NT2/D1 (cell line): ENCODE measurements at places on chromosomes 13 and 19.
A peak's percentile ranks its signal among the peaks of the same experiment; 100 is the strongest.

DNA sequence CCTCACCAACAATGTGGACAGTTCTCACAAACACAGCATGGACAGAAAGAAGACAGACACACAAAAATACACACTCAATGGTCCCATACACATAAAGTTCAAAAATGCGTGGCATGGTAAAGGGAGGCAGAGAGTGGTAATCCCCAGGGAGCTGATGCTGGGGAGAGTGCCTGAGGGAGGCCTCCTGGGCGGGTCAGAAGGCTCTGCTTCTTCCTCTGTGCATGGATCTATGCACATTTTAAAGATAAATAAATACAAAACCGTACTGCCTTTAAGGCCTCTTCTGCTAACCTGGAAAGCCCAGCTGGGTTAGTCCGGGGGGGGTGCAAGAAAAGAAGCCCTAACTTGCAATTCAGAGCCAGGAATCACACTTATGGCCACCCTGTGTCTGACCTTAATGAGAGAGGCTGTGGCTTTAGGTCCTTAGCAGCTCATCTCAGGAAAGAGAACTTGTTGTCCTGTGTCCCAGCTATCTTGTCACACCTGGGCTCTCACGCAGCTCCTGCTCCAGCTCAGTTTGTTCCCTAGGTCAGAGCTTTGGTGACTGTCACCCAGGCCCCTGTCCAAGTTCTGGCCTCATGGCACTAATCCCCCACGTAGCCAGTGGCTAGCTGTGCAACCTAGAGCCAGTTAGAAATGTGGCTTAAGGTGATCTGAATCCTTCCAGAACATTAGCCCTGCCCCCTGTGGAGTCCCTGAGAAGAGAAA lies 28.5 kb downstream of the POP4 start:
- DNase-seq: no peak

DNA sequence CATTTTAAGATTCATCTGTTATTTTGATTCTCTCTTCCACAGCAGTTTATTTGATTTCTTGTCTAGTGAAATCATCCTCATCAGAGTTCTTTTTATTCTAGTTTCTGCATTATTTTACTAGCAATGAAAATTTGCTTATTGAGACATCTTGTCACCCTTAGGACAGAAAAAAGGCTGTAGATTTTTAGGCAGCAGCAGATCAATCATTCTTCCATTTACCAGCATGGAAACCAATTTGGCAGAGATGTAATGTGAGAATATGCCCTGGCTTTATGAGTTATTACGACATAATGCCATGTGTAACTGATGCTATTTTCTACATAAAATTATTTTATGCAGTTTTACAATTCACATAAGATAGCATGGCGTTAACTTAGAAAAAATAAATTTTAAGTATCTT lies 688.6 kb upstream of the SLC10A2 start:
- DNase-seq: no peak

DNA sequence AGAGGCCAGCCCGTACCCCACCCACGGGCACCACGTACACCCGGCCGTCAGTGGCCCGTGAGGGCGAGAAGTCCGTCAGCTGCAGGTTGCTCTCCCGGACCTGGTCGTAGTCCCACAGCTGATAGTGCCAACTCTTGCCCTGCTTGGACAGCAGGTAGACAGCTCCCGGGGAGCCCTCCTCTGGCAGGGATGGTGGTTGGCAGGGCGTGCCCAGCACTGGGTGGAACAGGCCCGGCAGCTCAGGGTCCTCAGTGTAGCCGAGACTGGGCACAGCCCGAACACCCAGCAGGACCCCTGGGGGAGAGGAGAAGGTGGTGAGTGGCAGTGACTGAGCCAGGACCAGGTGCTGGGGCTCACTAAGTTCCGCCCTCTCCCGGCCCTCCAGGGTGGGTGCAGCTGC lies 7.8 kb downstream of the ACTMAP start:
- DNase-seq: no peak

DNA sequence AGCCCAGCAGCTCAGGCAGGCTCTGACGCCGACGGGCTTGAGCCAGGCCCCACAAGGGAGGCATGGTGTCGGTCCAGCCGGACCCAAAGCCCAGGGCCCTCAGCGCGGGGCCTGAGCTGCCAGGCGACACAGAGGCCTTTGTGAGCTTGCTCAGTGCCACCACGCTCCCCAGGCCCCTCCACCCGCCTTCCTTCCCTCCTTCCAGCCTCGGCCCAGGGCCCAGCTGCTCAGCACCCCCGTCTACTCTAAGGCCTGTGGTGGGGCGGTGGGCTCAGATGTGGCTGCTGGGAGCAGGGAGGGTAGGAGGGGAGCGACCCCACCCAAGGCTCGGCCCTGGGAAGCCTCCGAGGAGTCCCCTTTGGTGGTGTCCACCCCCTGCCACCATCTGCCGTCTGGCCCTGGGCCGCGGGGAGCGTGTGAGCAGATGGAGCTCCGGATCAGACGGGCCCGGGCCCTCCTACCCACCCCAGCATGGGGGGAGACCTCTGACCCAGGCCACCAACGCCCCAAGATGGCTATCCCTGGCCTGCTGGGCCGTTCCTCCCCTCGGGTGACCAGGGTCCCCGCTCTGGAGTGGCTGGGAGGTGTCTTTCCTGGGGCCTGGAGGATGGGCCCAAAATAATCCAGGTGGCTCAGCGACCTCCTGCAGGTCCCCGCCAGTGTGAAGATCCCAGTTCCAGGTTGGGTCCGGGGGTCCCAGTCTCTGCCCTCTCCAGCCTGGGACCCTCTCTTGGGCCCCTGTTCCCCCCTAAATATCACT lies 7.8 kb downstream of the ZBTB7A start:
- DNase-seq: no peak

- no peak for DNase-seq
These were observed 39.9 kb downstream of the DOCK9 start for GRCh38 chr13:98937911-98938381.

DNA sequence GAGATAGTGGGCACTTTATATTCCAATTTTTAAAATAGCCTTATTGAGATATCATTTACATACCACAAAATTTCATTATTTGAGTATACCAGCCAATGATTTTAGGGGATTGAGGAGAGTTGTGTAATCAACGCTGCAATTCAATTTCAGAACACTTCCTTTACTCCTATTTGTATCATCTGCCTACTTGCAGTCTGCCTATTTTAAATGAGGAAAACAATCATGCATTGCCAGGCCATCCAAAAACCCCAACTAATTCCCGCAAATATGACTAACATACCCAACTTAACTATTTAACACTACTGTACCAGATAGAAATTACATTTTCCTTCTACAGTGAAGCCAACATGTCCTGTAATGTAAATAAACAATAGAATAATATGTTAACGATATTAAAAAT lies 26.7 kb downstream of the CAB39L start:
- DNase-seq: no peak

DNA sequence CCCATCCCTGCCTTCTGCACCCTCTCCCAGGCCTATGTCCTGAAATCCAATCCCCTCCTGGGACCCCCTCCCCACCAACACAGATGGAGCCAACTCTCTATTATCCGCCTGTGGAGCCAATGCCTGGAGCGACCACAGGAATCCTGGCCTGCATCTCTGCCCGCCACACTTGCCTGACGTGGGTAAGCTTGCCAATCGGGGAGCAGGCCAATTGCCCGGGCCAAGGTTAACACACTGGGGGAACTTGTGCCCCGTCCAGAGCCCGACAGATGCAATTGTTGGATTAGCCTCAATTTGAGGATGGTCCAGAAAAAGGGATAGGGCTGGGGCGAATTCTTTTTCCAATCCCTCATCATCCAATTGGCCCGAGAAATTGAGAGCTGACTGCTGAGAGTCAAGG lies 5.9 kb downstream of the WIZ start:
- no peak for DNase-seq

- DNase-seq: peak; percentile 28
These were observed 19.6 kb upstream of the EPHX3 start for GRCh38 chr19:15251749-15252397.

GRCh38 chr19:6725513-6726231 lies 5.2 kb upstream of the C3 start:
- no peak for DNase-seq

GRCh38 chr13:37701972-37702371 lies 103.4 kb upstream of the POSTN start:
- DNase-seq: no peak

- no peak for DNase-seq
These were observed 433 bp downstream of the SIX5 start for GRCh38 chr19:45768655-45768983.

DNA sequence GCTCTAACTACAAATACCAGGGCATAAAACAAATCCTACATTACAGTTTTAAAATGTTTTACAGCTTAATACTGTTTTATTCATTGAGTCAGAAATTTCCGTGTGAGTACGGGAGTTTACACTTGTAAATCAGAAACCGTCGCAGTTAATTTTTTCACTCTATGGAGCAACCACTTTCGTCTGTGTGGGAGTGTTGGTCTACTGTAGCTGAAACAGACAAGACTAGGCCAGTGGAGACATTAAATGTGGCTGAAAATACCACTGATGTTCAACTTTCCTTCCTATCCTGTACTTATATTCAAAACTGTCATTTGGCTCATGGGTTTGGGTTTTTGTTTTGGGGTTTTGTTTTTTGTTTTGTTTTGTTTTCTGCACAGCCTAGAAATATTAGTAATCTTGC lies 268.7 kb downstream of the DCT start:
- no peak for DNase-seq

DNA sequence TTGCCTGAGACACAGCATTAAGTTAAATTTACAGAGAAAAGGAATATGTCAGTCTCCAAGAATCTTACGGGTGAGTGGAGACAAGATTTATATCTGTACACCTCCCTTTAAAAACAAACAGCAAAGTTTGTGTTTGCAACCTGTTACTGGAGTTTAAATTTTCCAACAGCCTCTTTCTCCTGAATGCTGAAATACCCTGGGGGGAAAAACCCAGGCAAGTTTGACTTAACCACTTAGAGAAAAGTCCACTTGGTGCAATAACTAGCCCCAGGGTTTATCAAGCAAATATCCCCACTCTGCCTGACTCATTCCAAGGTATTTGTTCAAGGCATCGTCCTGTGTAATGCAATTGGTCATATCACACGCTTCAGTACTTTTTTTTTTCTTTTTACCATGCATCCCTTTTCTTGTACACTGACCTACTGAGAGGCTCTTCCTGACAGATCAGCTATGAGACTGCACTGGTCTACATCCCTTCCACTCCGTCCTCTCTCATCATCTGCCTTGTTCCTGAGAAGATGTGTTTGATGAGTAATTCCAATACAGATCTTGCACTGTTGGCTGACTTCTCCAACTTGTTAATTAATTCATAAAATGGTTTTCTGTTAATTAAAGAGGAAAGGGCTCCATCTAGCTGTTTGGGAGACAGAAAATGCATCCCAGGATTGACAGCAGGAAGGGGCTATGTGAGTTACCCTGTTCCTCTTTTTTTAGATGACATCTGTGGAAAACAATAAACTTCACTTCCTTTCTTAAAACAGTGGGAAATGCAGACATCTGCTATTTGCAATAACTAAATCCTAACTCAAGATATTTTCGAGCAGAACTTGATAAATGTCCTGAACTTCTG lies 212.5 kb upstream of the IRS2 start:
- no peak for DNase-seq

DNA sequence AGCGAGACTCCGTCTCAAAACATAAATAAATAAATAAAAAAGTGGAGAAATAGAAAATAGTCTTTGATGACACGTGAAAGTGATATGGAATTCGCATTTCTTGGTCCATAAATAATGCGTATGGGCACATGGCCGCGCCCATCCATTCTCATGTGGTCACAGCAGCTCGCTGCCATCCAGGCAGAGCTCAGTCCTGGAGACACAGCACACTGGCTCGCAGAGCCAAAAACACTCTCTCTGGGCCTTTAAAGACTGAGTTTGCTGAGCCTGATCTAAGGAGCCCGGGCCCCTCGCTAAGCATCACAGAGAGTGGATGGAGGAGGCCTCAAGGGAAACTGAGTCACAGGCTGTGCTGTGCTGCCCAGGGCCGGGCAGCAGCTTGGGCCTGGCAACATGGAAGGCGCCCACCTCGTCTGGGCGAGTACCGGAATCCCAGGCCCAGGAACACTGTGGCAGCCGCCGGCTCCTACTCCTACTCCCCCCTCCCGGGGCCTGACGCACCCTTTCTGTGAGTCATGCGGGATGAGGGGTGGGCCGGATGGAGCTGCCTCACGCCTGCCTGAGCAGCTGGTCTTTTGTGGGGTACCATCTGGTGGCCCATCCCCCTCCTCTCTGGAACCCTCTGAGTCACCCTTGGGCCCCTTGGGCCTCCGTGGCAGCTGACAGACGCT lies 28.9 kb upstream of the CACTIN start:
- no peak for DNase-seq

DNA sequence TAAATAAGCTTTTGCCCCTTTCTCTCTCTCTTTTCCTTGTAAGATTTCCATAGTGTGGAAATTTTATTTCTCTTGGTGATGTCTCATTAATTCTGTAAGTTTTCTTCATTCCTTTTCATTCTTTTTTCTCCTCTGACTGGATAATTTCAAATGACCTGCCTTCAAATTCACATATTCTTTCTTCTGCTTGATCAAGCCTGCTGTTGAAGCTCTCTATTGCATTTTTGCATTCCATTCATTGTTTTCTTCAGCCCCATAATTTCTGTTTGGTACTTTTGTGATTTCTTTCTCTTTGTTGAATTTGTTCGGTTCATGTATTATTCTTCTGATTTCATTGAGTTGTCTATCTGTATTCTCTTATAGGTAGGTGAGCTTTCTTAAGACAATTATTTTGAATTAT lies 42.2 kb upstream of the ZNF507 start:
- no peak for DNase-seq

DNA sequence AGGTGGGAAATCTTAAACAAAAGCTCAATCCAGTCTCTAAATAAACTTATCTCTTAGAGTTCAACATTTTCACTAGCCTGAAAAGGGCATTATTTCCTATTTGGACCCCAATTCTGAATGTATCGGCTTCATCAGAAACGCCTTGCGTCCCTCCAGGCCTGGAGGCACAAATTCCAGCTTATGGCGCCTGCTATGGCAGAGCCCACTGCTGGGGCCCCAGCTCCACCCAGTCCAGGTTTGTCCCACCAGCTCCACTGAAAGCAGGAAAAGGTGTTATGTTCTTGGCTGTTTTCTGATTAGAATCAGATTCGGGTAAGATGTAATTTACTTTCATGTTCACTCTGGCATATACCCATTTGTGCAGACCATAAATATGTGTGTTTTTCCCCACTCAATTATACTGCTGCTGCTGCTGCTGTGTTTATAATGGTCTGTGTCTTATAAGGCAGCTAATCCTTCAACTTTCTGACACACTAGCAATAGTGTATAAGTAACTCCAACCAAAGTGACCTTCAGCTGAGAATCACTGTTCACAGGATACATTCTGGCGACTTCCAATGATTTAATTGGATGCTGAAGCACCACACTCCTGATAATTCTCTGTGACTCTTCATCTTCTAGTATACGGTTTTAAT lies 6.4 kb downstream of the IRS2 start:
- no peak for DNase-seq

- no peak for DNase-seq
These were observed 385.5 kb downstream of the MZT1 start for GRCh38 chr13:72341904-72342303.

GRCh38 chr13:110541526-110541920 lies 20.0 kb downstream of the RAB20 start:
- no peak for DNase-seq
